ENCODE measurements at places on chromosomes 7 and 10.

- DNase-seq = no peak
These were observed 132.9 kb downstream of the FZD1 start for GRCh38 chr7:91397096-91397495.

GRCh38 chr7:131425992-131426391 is 98.3 kb downstream of the MKLN1 start:
- DNase-seq = no peak

DNA sequence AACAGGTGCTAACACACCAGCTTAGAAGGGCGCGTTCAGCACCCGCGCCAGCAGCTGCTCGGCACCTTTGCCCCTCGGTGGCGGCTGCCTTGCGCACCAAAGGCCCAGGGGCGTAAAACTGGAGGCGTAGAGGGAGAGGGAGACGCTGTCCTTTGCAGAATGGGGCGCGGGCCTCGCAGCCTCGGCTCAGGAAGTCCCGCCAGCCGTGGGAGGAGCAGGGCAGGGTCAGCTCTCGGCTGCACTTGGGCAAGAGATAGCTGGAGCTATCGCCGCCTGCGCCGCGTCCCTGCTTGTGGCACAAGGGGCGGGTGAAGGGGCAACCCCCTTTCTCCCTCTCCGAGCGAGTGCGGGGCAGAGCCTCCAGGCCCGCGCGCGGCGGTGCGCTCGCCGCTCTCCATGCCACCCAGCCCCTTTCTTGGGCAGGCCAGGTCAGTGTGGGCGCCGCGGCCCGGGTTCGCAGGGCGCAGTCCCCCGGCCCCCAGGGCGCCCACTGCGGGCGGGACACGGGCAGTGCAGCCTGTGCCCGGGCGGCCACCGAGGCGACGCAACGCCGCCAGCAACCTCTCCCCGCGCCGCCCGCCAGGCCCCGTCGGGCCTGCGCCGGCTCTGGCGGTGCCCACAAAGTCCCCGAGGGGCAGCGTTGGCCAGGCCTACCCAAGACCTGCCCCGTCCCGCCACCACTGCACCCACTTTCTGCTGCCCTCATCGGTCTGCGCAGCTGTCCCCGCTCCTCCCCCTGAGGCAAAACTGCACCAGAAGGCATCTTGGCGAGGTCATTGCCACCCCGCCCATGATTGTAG is 4.1 kb downstream of the NEUROD6 start:
- DNase-seq = no peak

- DNase-seq = no peak
These were observed 103.1 kb downstream of the MGMT start for GRCh38 chr10:129570185-129570584.

DNA sequence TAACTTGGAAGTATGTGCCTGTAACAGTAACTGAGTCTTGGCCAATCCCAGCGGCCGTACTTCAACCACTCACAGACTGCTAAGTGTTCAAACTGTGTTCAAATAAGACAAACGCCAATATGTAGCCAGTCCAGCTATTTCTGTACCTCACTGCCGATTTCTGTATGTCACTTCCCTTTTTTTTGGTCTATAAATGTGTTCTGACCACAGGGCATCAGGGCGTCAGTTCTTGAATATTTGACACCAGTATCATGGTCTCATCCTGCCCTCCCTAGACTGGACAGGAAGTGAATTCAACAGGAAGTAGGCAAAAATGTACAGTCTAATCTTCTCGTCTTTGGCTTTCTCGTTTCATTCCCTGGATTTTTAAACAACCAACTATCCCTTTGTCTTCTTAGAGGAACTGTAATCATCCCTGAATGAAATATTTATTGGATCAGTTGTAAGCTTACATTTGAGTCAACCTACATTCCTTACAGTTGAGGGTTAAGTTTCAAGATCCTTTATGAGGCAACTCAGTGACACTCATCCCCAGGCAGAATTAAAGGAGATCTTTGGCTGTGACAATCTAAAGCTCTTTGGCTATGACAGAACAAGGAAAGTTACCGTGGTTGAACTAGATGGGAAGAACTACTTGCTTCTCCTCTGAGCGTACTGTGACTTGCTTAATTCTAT is 232.7 kb downstream of the NSUN6 start:
- no peak for DNase-seq

DNA sequence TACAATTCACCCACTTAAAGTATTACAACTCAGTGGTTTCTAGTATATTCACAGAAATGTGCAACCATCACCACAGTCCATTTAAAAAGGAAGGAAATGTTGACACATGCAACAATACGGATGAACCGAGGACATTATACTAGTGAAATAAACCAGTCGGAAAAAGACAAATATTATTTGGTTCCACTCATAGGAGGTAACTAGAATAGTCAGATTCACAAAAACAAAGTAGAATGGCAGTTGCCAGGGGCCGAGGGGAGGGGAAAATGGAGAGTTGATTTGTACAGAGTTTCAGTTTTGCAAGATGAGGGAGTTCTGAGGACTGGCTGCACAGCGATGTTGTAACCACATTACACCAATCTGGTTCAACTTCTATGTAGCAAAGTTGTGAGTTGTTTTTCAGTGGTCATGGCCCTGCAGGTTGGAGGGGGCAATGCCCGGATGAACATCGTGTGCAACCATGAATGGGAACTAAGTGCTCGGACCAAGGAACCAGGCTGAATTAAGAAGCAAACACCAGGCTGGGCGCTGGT is 17.6 kb upstream of the TNPO3 start:
- DNase-seq = no peak

DNA sequence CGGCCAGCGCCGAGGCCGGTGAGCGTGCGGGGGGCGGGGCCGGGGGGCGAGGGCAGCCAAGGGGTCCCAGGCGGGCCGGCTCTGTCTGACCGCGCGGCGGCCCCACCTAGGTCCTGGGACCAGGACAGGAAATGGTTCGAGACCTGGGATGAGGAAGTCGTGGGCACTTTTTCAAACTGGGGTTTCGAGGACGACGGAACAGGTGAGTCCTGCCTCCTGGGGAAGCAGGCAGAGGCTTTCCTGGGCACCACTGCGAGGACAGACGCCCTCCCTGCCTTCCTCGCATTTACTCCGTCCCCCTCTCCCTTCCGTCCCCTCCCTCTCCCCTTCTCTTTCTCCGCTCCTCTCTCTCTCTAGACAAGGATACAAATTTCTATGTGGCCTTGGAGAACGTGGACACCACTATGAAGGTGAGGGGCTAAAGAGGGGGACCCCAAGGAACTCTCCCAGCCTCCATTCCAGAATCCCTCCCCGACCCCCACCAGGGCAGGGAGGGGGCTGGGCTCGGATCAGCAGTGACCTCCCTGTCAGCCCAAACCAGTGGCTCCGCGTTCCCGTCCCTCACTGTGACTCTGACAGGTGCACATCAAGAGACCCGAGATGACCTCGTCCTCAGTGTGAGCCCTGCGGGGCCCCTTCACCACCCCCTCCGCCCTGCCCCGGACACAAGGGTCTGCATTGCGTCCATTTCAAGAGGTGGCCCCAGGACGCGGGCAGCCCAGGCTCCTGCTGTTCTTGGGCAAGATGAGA is 2.6 kb upstream of the MUC12 start:
- DNase-seq = no peak

GRCh38 chr10:31076610-31076988 is 44.9 kb upstream of the ZNF438 start:
- no peak for DNase-seq

Data from stimulated activated CD8-positive, alpha-beta memory T cell treated with anti-CD3 and anti-CD28 coated beads, Interleukin-4, amount 100 ng/mL, for 48 hours (primary cell).